ENCODE measurements at places on chromosomes 2 and 18.

- no peak for DNase-seq
Observed at GRCh38 chr18:45384962-45385315, 230.3 kb upstream of the SLC14A2 start.

- peak; percentile 59 for DNase-seq
Observed at GRCh38 chr2:235234736-235235135, 259.1 kb upstream of the AGAP1 start.

GRCh38 chr2:231882646-231883045 lies 43.5 kb downstream of the NPPC start:
- DNase-seq = no peak

- DNase-seq = no peak
Observed at GRCh38 chr2:980176-980575, 29.5 kb downstream of the SNTG2 start.

DNA sequence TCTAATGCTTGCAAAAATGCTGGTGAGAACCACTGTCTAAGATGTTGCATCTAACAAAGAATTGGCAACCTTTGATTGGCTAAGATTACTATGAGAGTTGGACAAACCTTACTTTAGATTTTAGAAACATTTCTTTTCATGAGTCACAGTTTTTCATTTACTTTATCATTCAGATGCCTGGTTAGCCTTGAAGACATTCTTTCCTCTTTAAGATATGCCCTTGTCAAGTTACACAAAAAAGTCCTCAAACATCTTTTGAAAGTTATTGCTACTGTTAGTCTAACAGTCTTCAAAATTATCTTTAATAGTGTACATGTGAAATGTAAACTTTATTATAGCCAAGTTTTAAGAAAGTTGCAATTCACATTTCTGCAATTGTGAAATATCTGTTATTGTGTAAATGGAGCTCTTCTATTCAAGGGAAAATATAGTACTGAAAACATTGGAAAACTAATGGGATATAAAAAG lies 276.3 kb downstream of the RND3 start:
- DNase-seq = peak; percentile 84

GRCh38 chr18:10391506-10391905 lies 62.9 kb upstream of the APCDD1 start:
- no peak for DNase-seq

- no peak for DNase-seq
Observed at GRCh38 chr2:67938053-67938452, 124.8 kb downstream of the C1D start.

- no peak for DNase-seq
Observed at GRCh38 chr18:55073116-55073515, 113.9 kb upstream of the CCDC68 start.

GRCh38 chr2:37809525-37809924 lies 115.6 kb upstream of the RMDN2 start:
- DNase-seq = peak; percentile 63

DNA sequence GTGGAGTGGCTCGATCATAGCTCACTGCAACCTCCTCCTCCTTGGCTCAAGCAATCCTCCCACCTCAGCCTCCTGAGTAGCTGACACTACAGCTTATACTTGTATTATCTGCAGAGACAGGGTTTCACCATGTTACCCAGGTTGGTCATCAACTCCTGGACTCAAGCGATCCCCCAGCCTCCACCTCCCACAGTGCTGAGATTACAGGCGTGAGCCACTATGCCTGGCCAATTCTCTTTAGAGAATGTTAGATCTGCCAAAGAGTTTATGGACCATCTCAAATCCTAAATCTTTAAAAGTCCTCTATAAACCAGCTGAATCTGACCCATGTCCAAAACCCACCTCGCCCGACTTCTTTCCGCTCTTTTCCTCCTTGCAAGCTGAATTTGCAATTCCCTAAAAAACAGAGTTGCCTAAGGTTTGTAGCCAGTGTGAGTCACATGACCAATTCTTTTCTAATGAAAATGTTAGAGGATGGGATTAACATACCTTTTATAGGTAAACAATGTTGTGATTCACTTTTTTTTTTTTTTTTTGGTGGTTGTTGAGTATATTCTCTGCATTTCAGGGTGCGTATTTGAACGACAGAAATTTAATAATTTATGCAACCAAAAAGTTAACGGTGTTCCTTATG lies 2.4 kb upstream of the PMAIP1 start:
- DNase-seq = no peak

GRCh38 chr2:182638667-182639066 lies 77.4 kb upstream of the DNAJC10 start:
- no peak for DNase-seq

- DNase-seq = no peak
Observed at GRCh38 chr2:127993659-127994058, 34.2 kb downstream of the SAP130 start.

- DNase-seq = no peak
Observed at GRCh38 chr2:58794916-58795315, 553.8 kb upstream of the FANCL start.

- no peak for DNase-seq
Observed at GRCh38 chr18:21038201-21038600, 73.4 kb downstream of the ROCK1 start.

DNA sequence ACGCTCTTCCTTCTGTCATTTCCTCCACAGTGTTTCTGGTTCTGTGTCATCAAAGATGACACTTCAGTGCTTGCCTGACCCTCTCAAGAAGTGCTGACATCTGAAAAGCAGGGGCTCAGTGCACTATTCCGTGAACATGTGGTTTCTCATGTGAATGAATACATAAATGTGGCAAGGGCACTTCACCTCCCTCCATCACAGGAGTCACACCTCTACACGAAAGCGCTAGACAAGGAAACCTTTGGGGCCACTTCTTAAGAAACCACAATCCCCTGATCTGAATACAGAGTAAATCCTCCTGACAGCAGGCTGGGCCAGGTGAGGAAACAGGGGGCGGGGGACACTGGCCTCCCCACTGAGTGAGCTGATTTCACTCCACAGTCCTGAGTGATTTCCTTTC lies 145.8 kb upstream of the ACAA2 start:
- no peak for DNase-seq

GRCh38 chr18:49130261-49130660 lies 179.5 kb upstream of the SMAD7 start:
- no peak for DNase-seq

- no peak for DNase-seq
Observed at GRCh38 chr18:31538837-31539236, 40.9 kb downstream of the DSG2 start.

- DNase-seq = no peak
Observed at GRCh38 chr2:189306525-189306924, 127.0 kb upstream of the COL5A2 start.

- DNase-seq = no peak
Observed at GRCh38 chr2:217741381-217741955, 261.3 kb downstream of the TNS1 start.

GRCh38 chr2:29033656-29034055 lies 40.7 kb downstream of the PCARE start:
- DNase-seq = no peak

- DNase-seq = no peak
Observed at GRCh38 chr2:174618179-174618578, 20.6 kb upstream of the WIPF1 start.

- DNase-seq = no peak
Observed at GRCh38 chr2:57842531-57842930, 204.1 kb upstream of the VRK2 start.

GRCh38 chr2:64686283-64686956 lies 32.7 kb upstream of the SERTAD2 start:
- no peak for DNase-seq

GRCh38 chr2:147449323-147449991 lies 395.4 kb upstream of the ACVR2A start:
- no peak for DNase-seq
